ENCODE measurements at places on chromosomes 1 and 21.

DNA sequence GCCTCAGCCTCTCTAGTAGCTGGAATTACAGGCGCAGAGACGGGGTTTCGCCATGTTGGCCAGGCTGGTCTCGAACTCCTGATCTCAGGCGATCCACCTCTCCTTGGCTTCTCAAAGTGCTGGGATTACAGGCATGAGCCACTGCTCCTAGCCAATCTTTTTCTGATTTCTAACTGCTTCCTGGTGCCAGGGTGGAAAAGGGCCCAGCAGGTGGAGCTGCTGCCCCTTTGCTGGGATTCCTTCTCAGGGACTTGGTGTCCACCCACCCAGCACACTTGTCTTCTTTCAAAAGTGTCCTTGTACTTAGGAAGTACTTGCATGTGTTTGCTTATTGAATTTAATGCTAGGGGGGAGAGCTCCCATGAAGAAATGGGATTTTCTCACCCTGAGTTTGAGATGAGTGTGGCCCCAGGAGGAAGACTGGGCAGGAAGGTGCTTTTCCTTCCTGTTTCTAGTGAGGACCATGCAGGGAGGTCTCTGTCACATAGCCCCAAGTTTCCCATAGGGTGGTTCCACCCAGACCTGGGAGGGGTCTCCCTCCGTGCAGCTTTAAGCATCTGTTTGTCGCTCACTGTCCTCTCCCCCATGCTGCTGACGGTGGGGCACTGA lies 14.2 kb downstream of the UTP11 start:
- DNase-seq: no peak

DNA sequence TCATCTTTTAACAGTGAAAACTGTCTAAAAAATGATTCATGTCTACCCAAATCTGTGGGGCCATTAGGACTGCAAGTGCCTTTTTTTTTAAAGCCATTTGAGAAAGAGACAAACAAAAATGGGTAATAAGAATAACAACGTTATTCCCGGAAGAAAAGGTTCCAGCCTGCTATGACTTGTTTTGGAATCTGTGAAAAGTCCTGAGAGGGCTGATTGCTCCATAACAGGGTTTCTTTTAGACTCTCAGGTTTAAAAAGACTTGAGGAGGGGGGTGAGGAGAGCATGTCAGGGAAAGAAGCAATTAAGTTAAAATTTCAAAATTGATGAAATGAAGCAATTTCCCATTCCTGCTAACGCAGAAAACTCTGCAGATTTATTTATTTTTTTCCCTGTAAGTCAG lies 56.4 kb downstream of the CACHD1 start:
- no peak for DNase-seq

DNA sequence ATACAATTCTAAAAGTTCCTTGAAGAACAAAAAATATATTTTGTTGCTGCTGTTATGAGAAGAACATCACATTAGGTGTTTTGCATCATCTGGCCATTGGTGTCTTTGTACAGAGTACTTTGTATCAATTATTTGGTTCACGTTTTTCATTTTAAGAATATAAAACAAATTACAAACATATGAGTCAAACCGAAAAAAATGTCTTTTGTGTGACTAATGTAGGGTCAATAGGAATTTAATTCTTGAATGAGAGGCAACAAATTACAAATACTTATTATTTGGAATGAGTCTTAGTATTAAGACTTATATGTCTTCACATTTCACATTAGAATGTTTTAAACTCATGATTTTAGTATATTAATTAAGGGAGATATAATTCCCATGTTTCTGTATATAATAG lies 54.8 kb downstream of the NR5A2 start:
- DNase-seq: no peak

DNA sequence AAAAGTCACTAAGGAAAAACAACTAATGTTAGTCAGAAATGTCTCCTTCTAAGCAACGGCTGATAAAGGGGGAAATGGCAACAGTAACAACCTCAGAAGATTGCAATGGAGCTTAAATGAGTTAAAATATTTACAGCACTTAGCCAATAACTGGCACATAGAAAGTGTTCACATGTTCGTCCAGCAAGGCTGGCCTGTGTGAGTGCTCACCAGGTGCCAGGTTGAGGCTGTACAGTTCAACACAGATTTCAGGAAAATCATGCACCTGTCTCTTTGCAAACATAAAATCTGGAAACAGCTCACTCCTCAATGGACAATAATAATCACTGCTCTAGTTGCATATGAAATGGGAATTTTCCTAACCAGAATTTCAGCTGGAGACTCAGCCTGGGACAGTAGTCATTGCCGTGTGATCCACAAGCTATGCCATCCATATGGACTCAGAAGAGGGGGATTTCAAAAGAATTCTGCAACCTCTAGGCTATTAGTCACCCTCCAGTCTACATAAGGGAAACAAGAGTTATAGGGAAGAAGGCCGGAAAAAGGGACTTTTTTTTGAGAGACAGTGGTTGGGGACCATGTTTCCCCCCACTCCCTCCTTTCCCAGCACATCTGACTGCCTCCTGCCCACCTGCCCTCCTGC lies 68.6 kb downstream of the SYDE2 start:
- no peak for DNase-seq

- no peak for DNase-seq
These were observed 467.8 kb downstream of the CAMTA1 start for GRCh38 chr1:7253118-7253480.

Data from GM12892 (cell line).